ENCODE measurements at places on chromosomes 5 and 9. TPM values are rescaled to one million over a fixed set of nuclear protein-coding genes. Genes with fewer than 3 reads are reported as not detected.

KLHL9 gene
- 18.2 TPM for polyA plus RNA-seq

CDC23 gene
- 110 TPM for polyA plus RNA-seq

DOK3 gene
- polyA plus RNA-seq = 0.44 TPM

ANKDD1B gene
- not detected for polyA plus RNA-seq

KIAA1958 gene
- polyA plus RNA-seq = 3.7 TPM

FYB1 gene
- polyA plus RNA-seq = 0.87 TPM

MCIDAS gene
- not detected for polyA plus RNA-seq

BAAT gene
- 0.71 TPM for polyA plus RNA-seq

C9orf57 gene
- not detected for polyA plus RNA-seq

LRRC19 gene
- not detected for polyA plus RNA-seq

SH2D3C gene
- 1.3 TPM for polyA plus RNA-seq

POLK gene
- 44.1 TPM for polyA plus RNA-seq

ZNF367 gene
- polyA plus RNA-seq = 1.4 TPM

VCAN gene
- 21.5 TPM for polyA plus RNA-seq

HAVCR2 gene
- polyA plus RNA-seq = not detected

DMRT3 gene
- not detected for polyA plus RNA-seq

WDR38 gene
- polyA plus RNA-seq = not detected

PTGS1 gene
- not detected for polyA plus RNA-seq

EPB41L4B gene
- polyA plus RNA-seq = 0.90 TPM

GABBR2 gene
- 253 TPM for polyA plus RNA-seq

NFIL3 gene
- polyA plus RNA-seq = 34.6 TPM

RANBP17 gene
- polyA plus RNA-seq = not detected

STRBP gene
- 55.2 TPM for polyA plus RNA-seq

ARPC5L gene
- 166 TPM for polyA plus RNA-seq

JADE2 gene
- 2.7 TPM for polyA plus RNA-seq

TCF7 gene
- 0.11 TPM for polyA plus RNA-seq

EIF4E1B gene
- polyA plus RNA-seq = not detected

MACIR gene
- polyA plus RNA-seq = 81.2 TPM

IL9 gene
- not detected for polyA plus RNA-seq

HEXB gene
- 57.2 TPM for polyA plus RNA-seq

LOX gene
- 46.4 TPM for polyA plus RNA-seq

LURAP1L gene
- polyA plus RNA-seq = 3.6 TPM

ZNF366 gene
- polyA plus RNA-seq = not detected

NTRK2 gene
- 8.1 TPM for polyA plus RNA-seq

SPINK7 gene
- not detected for polyA plus RNA-seq

PLGRKT gene
- 19.4 TPM for polyA plus RNA-seq

PCDHGB4 gene
- 2.1 TPM for polyA plus RNA-seq

ERCC6L2 gene
- 41.4 TPM for polyA plus RNA-seq

DOCK8 gene
- polyA plus RNA-seq = not detected

TAF11L6 gene
- not detected for polyA plus RNA-seq

ORM2 gene
- polyA plus RNA-seq = not detected

GNA14 gene
- 7.1 TPM for polyA plus RNA-seq

CD274 gene
- polyA plus RNA-seq = 0.27 TPM

GFPT2 gene
- 7.6 TPM for polyA plus RNA-seq

TLR4 gene
- 2.2 TPM for polyA plus RNA-seq

HNRNPAB gene
- polyA plus RNA-seq = 8.6 TPM

MEIKIN gene
- polyA plus RNA-seq = 0.85 TPM

PCDHB9 gene
- 0.21 TPM for polyA plus RNA-seq

PHYHD1 gene
- not detected for polyA plus RNA-seq

ECSCR gene
- polyA plus RNA-seq = not detected

COL15A1 gene
- polyA plus RNA-seq = not detected
